ENCODE measurements at places on chromosomes 16 and 17. TPM values are rescaled to one million over a fixed set of nuclear protein-coding genes. Genes with fewer than 3 reads are reported as not detected.

Gene CLEC18B
- 3.1 TPM for total RNA-seq

Gene TUBB3
- 0.73 TPM for total RNA-seq

- peaks cover 5% of the 10 kb centered on the region for H3K4me1 ChIP-seq
- no peak overlapping the region for H3K27ac ChIP-seq
- no peak for DNase-seq
- no peaks in the 10 kb centered on the region for H3K27me3 ChIP-seq
- H3K36me3 ChIP-seq = peaks cover 38% of the 10 kb centered on the region
These were observed 37.8 kb downstream of the KLHDC4 start for GRCh38 chr16:87728026-87728425.

- DNase-seq = peak; percentile 26
- H3K4me1 ChIP-seq = peaks cover 20% of the 10 kb centered on the region
- H3K36me3 ChIP-seq = no peaks in the 10 kb centered on the region
- no peaks in the 10 kb centered on the region for H3K27me3 ChIP-seq
These were observed 15.2 kb upstream of the HERPUD1 start for GRCh38 chr16:56916571-56917403.

- H3K36me3 ChIP-seq = no peaks in the 10 kb centered on the region
- H3K27ac ChIP-seq = no peak overlapping the region
- no peak for DNase-seq
- no peaks in the 10 kb centered on the region for H3K27me3 ChIP-seq
- no peak overlapping the region for H3K4me3 ChIP-seq
- no peaks in the 10 kb centered on the region for H3K4me1 ChIP-seq
These were observed 83.8 kb upstream of the FAM20A start for GRCh38 chr17:68684949-68685357.

GRCh38 chr16:1923299-1924034 lies 5.3 kb upstream of the HS3ST6 start:
- no peak for DNase-seq
- H3K27me3 ChIP-seq = peaks cover 11% of the 10 kb centered on the region
- H3K27ac ChIP-seq = no peak overlapping the region
- no peaks in the 10 kb centered on the region for H3K4me1 ChIP-seq
- H3K36me3 ChIP-seq = no peaks in the 10 kb centered on the region
- H3K4me3 ChIP-seq = no peak overlapping the region

- no peaks in the 10 kb centered on the region for H3K36me3 ChIP-seq
- H3K4me3 ChIP-seq = no peak overlapping the region
- no peak overlapping the region for H3K27ac ChIP-seq
- no peaks in the 10 kb centered on the region for H3K27me3 ChIP-seq
- H3K4me1 ChIP-seq = no peaks in the 10 kb centered on the region
These were observed 29.8 kb upstream of the LCMT1 start for GRCh38 chr16:25081702-25082101.

Gene SLC16A11
- 1.2 TPM for total RNA-seq

GRCh38 chr17:80759377-80759673 lies 214.7 kb downstream of the RPTOR start:
- no peak overlapping the region for H3K4me3 ChIP-seq
- DNase-seq = no peak
- peak overlapping the region; percentile 45 for H3K27ac ChIP-seq
- no peaks in the 10 kb centered on the region for H3K27me3 ChIP-seq

- H3K4me1 ChIP-seq = peaks cover 51% of the 10 kb centered on the region
- H3K27me3 ChIP-seq = no peaks in the 10 kb centered on the region
- H3K4me3 ChIP-seq = no peak overlapping the region
- no peaks in the 10 kb centered on the region for H3K36me3 ChIP-seq
- no peak for DNase-seq
- no peak overlapping the region for H3K27ac ChIP-seq
These were observed 22.1 kb downstream of the CYB561 start for GRCh38 chr17:63423963-63424362.

Gene ZC3H7A
- total RNA-seq = 92.1 TPM

- no peaks in the 10 kb centered on the region for H3K4me1 ChIP-seq
- no peak overlapping the region for H3K4me3 ChIP-seq
- H3K27me3 ChIP-seq = no peaks in the 10 kb centered on the region
- H3K36me3 ChIP-seq = no peaks in the 10 kb centered on the region
- no peak for DNase-seq
- H3K27ac ChIP-seq = no peak overlapping the region
These were observed 42.2 kb downstream of the MRTFB start for GRCh38 chr16:14113344-14113743.

DNA sequence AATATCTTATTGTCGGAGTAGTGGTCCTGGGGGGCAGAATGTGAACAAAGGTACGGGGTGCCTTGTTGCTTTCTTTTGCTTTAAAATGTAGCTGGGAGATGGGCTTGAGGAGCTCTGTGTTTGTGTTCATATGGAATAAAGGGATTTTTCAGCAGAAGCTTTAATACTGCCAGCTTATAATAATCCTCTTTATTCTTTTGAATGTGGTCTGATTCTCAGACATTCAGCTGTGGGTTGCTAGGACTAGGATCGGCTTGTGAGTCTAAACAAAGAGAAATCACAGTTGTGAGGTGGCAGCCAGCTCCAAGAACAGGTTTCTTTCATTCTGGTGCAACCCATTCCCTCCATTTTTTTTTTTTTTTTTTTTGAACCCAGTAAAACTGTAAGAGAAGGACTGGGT lies 7.2 kb downstream of the MRPL58 start:
- H3K4me1 ChIP-seq = peaks cover 1% of the 10 kb centered on the region
- DNase-seq = no peak
- H3K27me3 ChIP-seq = no peaks in the 10 kb centered on the region
- no peak overlapping the region for H3K27ac ChIP-seq
- peaks cover 45% of the 10 kb centered on the region for H3K36me3 ChIP-seq
- H3K4me3 ChIP-seq = no peak overlapping the region

GRCh38 chr16:66590322-66590721 lies 11.1 kb downstream of the CMTM2 start:
- H3K4me1 ChIP-seq = peaks cover 20% of the 10 kb centered on the region
- peak; percentile 59 for DNase-seq
- peak overlapping the region; percentile 53 for H3K4me3 ChIP-seq

Gene TNFSF12
- total RNA-seq = 52.2 TPM

DNA sequence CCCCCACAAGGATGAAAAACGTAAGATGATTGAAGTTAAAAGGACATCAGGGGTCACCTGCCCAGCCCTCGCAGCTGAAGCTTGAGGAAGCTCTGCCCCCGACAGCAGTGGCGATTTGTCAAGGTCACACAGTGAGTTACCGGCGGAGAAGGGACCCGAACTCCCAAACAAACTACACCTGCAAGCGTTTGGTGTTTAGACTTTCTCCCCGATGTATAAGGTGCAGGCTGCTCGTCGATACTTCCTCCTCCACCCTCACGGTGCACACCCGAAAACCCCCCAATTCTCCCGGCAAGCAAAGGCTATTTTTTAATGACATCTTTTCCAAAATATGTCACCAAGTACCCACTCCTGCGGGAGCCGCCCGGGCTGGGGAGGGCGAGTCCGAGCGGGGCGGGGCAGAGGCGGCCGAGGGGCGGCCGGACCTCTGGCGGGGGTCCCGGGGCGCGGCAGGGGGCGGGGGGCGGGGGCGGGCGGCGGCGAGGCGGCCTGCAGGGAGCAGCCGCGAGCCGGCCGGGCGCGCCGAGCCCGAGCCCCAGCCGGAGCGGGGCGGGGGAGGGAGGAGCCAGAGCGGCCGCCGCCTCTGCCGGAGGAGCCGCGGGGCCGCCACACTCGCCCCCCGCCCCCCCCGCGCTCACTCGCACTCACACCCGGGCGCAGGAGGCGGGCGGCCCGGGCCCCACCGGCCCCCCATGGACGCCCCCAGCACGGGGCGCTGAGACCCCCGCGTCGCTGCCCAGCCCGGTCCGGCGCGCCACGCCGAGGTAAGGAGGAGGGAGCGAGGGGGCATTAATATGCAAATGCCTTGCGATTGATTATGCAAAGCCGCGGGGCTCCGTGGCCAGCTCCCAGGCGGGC lies at the start of gene THRA:
Gene THRA, plus strand, starts transcription at position 637 of the 858 bp plus-strand sequence. CDS start 11,524 bp downstream, outside the sequence.
- H3K4me1 ChIP-seq = peaks cover 49% of the 10 kb centered on the region
- H3K27me3 ChIP-seq = peaks cover 3% of the 10 kb centered on the region
- peak within 1 kb of the TSS; percentile 70 for H3K27ac ChIP-seq
- H3K4me3 ChIP-seq = peak within 1 kb of the TSS; percentile 70

Gene ECI1
- 33.0 TPM for total RNA-seq

Gene KRT12
- not detected for total RNA-seq

Gene MYH8
- total RNA-seq = not detected

Gene MAPT
- 2.1 TPM for total RNA-seq

GRCh38 chr16:25210758-25211157 lies 6.0 kb upstream of the AQP8 start:
- no peak overlapping the region for H3K27ac ChIP-seq
- H3K36me3 ChIP-seq = no peaks in the 10 kb centered on the region

Gene COX6A2
- not detected for total RNA-seq

Gene ARL4D
- 1.5 TPM for total RNA-seq

DNA sequence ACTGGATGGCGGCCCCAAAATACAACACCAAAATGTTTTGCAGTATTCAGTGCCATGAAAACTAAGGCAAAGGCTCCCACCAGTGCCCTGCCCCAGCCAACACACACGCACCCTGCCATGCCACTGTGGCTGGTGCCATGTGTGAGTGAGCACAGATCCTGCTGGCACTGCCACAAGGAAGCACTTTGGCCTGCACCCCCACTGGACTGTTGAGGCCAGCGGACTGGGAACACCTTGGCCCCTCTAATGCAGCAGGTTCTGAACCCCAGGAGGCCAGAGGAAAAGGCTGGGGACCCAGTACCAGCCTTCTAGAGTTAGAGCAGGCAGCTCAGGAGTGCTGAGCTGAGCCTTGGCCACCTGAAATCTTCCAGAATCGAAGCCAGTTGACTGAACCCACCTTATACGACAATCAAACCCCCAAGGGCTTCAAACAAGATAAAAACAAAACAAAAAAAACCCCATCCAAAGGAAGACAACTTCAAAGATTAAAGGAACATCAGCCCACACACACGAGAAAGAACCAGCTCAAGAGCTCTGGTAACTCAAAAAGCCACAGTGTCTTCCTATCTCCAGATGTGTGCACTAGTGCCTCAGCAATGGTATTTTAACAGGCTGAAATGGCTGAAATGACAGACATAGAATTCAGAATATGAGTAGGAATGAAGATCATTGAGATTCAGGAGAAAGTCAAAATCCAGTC lies 21.5 kb downstream of the NLRP1 start:
- H3K27me3 ChIP-seq = no peaks in the 10 kb centered on the region
- no peak overlapping the region for H3K4me3 ChIP-seq
- peaks cover 50% of the 10 kb centered on the region for H3K36me3 ChIP-seq
- no peak overlapping the region for H3K27ac ChIP-seq

DNA sequence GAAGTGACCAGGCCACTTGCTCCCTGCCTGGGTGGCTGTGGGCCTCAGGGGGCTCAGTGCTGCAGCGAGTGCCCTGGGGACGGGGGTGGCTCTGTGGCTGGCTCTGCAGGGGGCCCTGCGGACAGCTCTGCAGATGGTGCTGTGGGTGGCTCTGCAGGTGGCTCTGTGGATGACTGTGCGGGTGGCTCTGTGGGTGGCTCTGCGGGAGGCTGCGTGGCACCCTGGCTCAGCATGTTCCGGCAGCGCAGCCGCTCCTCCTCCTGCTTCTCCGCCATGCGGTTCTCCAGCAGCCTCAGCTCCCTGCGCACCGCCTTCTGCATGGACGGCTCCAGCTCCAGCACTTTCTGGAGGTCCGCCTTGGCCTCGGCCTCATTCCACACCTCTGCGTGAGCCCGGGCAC lies 9.5 kb downstream of the AIPL1 start:
- H3K36me3 ChIP-seq = no peaks in the 10 kb centered on the region
- peaks cover 21% of the 10 kb centered on the region for H3K4me1 ChIP-seq
- no peak overlapping the region for H3K4me3 ChIP-seq
- H3K27ac ChIP-seq = no peak overlapping the region

DNA sequence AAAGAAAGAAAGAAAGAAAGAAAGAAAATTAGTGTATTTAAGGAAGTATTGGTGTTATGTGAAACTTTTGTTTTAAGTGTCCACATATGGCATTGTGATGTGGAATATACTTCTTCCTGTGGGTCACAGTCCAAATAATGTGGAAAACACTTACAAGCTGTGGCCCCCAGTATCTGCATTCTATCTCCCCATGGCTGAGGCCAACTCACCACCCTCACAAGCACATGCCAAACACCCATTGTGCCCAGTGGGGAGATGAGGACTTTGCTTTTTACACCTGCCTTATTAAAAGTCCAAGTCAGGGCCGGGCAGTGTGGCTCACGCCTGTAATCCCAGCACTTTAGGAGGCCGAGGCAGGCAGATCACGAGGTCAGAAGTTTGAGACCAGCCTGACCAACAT lies 4.0 kb upstream of the P2RX5 start:
- no peaks in the 10 kb centered on the region for H3K27me3 ChIP-seq
- no peak for DNase-seq
- H3K4me1 ChIP-seq = peaks cover 7% of the 10 kb centered on the region

- H3K36me3 ChIP-seq = no peaks in the 10 kb centered on the region
- H3K4me1 ChIP-seq = peaks cover 11% of the 10 kb centered on the region
- H3K27ac ChIP-seq = no peak overlapping the region
- no peak overlapping the region for H3K4me3 ChIP-seq
These were observed 16.1 kb downstream of the MGRN1 start for GRCh38 chr16:4640572-4641305.

DNA sequence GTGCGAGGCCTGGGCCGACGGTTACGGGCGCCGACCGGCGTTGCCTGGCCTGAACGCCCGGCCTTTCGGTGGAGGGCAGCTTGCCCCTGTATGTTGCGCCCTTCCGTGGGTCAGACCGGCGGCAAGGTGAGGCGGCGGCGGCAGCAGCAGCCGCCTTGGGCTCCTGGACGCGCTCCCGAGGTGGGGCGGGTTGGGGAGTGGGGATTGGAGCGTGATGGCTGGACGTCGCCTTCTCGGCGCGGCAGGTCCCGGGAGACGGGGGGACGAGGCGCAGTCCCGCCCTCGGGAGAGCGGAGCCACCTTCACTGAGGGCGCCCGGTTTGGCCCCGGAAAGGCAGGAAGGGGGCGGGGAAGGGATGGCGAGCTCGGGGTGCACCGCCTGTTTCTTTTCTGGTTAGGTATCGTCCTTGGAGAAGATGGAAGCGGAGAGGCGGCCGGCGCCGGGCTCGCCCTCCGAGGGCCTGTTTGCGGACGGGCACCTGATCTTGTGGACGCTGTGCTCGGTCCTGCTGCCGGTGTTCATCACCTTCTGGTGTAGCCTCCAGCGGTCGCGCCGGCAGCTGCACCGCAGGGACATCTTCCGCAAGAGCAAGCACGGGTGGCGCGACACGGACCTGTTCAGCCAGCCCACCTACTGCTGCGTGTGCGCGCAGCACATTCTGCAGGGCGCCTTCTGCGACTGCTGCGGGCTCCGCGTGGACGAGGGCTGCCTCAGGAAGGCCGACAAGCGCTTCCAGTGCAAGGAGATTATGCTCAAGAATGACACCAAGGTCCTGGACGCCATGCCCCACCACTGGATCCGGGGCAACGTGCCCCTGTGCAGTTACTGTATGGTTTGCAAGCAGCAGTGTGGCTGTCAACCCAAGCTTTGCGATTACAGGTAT lies 671 bp downstream of the DGKE start:
- H3K27me3 ChIP-seq = no peaks in the 10 kb centered on the region
- peak; percentile 79 for DNase-seq
- H3K27ac ChIP-seq = peak overlapping the region; percentile 79
- H3K36me3 ChIP-seq = no peaks in the 10 kb centered on the region

DNA sequence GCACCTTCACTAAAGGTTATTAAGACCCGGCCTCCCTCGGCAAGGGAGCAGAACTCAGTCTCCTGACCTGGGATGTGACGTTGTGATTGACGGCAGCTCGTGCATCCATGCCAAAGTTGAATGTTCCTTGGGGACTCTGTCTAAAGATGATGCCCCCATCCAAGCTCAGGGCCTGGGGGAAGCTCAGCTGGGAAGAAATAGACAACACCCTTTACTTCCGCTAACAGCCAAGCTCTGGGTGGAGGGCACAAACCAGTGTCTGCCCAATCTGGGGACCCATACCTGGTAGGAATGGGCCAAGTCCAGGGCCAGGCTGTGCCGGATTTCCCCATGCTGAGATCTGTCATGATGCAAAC lies 95.4 kb downstream of the RMI2 start:
- H3K4me1 ChIP-seq = no peaks in the 10 kb centered on the region
- H3K36me3 ChIP-seq = no peaks in the 10 kb centered on the region
- H3K27me3 ChIP-seq = no peaks in the 10 kb centered on the region
- H3K27ac ChIP-seq = no peak overlapping the region
- H3K4me3 ChIP-seq = no peak overlapping the region
